Psoas muscle (tissue), 8 donors: ENCODE measurements at places on chromosomes 1 and 21. TPM values are rescaled to one million over a fixed set of nuclear protein-coding genes. Genes with fewer than 3 reads are reported as not detected.

GBP6 gene
- total RNA-seq, result not detected

DNA sequence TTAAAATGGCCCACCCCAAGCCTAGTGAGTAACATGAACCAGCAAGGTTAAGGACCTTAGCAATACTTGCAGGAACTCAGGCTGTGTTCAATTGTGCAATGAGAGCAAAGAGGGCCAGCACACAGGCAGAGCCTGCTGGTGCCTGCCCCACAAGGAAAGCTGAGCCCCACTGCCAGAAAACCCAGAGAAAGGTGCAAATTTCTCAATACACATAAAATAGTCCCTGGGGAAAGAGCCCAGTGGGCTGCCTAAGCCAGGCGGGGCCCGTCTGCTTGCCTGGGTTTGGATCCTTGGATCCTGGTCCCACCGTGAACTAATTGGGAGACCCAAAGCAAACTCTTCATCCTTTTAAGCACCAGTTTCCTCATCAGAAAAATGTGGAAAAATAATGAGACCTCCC, 128.5 kb upstream of the CACNA1E start:
- no peak overlapping the region for H3K27ac ChIP-seq
- no peaks in the 10 kb centered on the region for H3K36me3 ChIP-seq
- no peak for DNase-seq
- peaks cover 5% of the 10 kb centered on the region for H3K4me1 ChIP-seq
- H3K27me3 ChIP-seq, result no peaks in the 10 kb centered on the region

DNA sequence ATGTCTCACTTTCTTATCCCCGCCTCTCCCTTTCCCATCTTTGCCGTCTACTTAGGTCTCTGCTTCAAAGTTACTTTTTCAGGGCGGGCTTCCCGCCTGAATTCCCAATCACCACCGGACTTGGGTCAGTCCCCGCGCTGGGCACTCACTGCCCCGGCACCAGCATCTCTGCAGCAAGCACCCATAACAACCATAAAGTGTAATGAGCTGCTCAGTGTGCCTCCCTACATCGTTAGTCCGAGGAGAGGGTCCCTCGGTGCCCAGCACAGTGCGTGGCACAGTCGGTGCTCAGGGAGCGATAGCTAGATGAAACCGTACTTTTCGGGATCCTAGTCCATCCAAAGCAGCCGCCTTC, 633 bp upstream of the CTPS1 start:
- H3K27me3 ChIP-seq, result no peaks in the 10 kb centered on the region
- H3K27ac ChIP-seq, result peak overlapping the region; percentile 97
- H3K4me1 ChIP-seq, result peaks cover 13% of the 10 kb centered on the region
- no peak for DNase-seq

RGS1 gene
- 1.7 TPM for total RNA-seq

RIPK4 gene
- not detected for total RNA-seq

- no peaks in the 10 kb centered on the region for H3K36me3 ChIP-seq
- H3K27me3 ChIP-seq, result no peaks in the 10 kb centered on the region
- H3K4me1 ChIP-seq, result no peaks in the 10 kb centered on the region
- DNase-seq, result no peak
- no peak overlapping the region for H3K27ac ChIP-seq
These were observed 20.2 kb upstream of the IVNS1ABP start for GRCh38 chr1:185337246-185337645.

DNA sequence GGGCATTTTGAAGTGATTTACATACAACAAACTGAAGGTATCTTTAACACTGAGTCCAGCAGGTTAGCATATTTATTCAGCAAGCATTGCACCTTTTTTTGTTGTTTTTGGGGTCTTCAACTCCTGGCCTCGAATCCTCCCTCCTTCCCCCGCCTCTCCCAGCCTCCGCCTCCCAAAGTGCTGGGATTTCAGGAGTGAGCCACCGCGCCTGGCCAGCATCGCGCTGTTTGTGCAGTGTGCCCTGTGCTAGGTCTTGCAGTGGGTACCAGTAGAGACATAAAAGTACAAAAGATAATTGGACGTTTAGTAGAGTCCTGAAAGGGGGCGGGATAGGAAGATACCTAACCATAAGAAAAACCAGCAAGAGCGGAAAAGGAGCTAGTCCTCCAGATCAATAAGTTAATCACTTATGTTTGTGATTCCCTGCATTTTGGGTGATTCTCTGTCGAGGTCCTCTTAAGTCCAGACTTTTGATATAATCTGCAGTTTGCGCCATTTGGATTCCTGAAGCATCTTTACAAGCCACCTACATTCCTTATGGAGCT, 111.8 kb downstream of the OSBPL9 start:
- no peaks in the 10 kb centered on the region for H3K36me3 ChIP-seq
- H3K4me1 ChIP-seq, result peaks cover 70% of the 10 kb centered on the region
- DNase-seq, result no peak

DNA sequence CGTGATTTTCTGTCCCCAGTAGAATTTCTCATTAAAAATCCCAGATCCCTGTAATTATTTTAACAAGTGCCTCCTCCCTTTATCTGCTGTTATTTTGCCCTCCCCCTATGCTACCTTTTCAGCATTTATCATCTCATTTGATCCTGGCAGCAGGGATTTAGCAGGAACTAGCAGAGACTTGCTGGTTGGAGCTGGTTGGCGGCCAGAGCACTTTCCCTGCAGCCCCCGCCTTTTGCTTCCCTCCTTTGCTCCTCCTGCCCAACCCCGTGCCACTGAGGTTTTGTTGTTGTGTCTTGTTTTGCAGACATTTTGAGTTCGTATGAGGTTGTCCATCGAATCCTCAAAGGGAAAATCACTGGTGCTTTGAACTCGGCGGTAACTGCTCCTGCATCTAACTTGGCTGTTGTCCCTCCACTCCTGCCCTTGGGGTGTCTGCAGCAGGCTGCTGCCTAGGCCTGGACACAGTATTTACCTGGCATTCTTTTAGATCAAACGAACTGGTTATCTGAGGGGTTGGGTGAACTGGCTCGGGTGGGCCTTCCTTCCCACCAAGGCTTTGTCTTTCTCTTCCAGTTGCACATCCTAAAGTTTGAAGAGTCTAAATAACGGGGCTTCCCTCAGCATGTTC, 11.2 kb downstream of the UBE2Q1 start:
- H3K36me3 ChIP-seq, result peaks cover 44% of the 10 kb centered on the region
- H3K4me1 ChIP-seq, result no peaks in the 10 kb centered on the region
- no peak overlapping the region for H3K27ac ChIP-seq
- DNase-seq, result no peak

DNA sequence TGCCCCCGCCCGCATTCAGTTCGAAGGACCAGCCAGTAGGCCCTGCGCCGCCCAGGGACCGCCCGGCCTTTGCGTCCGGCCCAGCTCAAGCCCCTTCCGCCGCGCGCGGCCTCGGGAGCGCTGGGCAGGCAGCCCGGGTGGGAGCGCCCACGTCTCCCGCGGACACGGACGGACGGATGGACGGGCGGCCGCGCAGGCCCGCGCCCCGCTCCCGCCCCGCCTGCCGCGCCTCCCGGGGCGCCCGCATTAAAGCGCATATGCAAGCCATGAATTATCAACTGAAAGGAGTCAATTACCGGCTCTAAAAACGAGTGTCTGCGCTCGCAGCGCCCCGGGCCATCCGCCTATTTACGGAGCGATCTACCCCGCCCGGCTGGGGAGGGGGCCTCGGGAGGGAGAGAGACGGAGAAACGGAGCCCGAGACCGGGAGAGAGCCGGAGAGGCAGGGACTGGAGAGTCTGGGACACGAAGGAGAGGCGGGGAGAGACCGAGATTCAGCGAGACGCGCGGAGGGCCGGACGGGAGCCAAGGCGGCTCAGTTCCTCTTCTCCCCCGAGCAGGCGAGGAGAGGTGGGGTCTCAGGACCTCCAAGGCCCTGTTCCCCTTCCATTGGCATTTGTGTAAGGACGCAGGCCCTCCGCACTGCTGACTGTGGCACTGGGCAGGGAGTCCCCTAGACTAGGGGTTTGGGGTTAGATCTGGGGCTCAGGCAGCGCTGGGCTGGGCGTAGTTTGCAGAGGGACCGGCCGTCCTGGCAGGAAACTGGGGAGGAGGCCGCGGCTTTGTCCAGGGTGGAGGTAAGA, 41.3 kb upstream of the DMBX1 start:
- no peaks in the 10 kb centered on the region for H3K4me1 ChIP-seq
- no peak overlapping the region for H3K27ac ChIP-seq
- peaks cover 13% of the 10 kb centered on the region for H3K27me3 ChIP-seq
- H3K36me3 ChIP-seq, result no peaks in the 10 kb centered on the region

- H3K27me3 ChIP-seq, result no peaks in the 10 kb centered on the region
- no peak overlapping the region for H3K27ac ChIP-seq
- H3K4me1 ChIP-seq, result no peaks in the 10 kb centered on the region
- H3K36me3 ChIP-seq, result peaks cover 16% of the 10 kb centered on the region
- DNase-seq, result no peak
These were observed 22.1 kb downstream of the MRAP start for GRCh38 chr21:32320726-32321125.

DNA sequence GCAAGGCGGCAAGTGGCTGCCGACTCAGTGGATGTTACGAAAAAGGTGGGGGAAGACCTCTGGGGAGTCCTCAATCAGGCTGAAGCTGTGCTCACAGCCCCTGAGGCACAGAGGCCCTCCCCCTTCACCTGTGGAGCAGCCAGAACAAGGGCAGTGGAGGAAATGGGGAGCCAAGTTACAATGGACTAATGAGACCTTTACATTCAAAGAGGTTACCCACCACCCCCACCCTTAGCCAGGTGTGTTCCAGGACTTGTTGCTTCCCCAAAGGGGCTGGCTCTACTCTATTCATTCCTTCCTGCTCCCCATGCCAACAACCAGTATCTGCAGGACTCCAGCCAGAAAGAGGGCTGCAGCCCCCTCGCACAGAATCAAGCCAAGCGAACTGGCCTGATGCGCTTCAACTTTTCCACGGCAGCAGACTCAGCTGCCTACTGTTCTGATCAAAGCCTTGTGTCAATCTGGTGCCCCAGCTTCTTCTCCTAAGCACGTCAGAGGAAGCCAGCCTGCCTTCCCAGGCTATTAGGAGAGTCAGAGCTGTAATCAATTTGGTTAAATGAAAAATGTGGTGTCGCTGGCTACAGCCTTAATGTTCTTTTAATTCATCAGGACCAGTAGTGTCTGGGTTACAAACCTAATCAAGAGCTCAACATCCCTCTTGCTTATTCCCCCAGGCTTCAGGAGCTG, 1.8 kb upstream of the SYT2 start:
- peaks cover 11% of the 10 kb centered on the region for H3K4me1 ChIP-seq
- H3K27me3 ChIP-seq, result no peaks in the 10 kb centered on the region
- H3K36me3 ChIP-seq, result no peaks in the 10 kb centered on the region
- H3K27ac ChIP-seq, result no peak overlapping the region

- H3K4me1 ChIP-seq, result peaks cover 14% of the 10 kb centered on the region
- DNase-seq, result no peak
- no peaks in the 10 kb centered on the region for H3K27me3 ChIP-seq
- no peak overlapping the region for H3K4me3 ChIP-seq
- H3K27ac ChIP-seq, result peak overlapping the region; percentile 36
These were observed 7.0 kb downstream of the INSRR start for GRCh38 chr1:156851779-156852417.

DNA sequence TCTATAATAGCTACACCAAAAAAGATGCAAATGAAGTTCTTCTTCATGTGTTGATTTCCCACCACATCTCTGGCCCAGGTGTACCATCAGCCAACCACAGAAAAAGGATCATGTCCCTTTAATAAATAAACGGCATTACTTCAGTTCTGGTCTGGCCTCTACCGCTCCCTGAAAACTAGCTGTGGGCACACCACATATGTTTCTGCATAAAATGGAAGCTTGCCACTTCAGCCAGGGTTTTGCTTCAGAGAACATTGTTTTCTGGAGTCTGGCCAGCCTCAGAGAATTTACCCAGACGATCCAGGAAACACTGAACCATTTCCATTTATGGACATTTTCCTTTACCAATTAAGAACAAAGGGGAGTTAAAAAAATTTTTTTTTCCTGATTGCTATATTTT, 5.8 kb upstream of the LAMC2 start:
- H3K36me3 ChIP-seq, result no peaks in the 10 kb centered on the region
- no peaks in the 10 kb centered on the region for H3K4me1 ChIP-seq
- no peak for DNase-seq
